Frontal cortex (tissue), 4 donors: ENCODE measurements at places on chromosomes 3 and 15. TPM values are rescaled to one million over a fixed set of nuclear protein-coding genes. Genes with fewer than 3 reads are reported as not detected.

TRIP4 gene
- total RNA-seq: 14.3 TPM

OIP5 gene
- total RNA-seq: 2.4 TPM

ADGRG7 gene
- not detected for total RNA-seq

TGM4 gene
- total RNA-seq: not detected

UBAP1L gene
- 2.0 TPM for total RNA-seq

SAXO2 gene
- total RNA-seq: 4.1 TPM
